ENCODE measurements at places on chromosomes 1 and 21. TPM values are rescaled to one million over a fixed set of nuclear protein-coding genes. Genes with fewer than 3 reads are reported as not detected.

The PALMD gene
- total RNA-seq: 14.1 TPM

DNA sequence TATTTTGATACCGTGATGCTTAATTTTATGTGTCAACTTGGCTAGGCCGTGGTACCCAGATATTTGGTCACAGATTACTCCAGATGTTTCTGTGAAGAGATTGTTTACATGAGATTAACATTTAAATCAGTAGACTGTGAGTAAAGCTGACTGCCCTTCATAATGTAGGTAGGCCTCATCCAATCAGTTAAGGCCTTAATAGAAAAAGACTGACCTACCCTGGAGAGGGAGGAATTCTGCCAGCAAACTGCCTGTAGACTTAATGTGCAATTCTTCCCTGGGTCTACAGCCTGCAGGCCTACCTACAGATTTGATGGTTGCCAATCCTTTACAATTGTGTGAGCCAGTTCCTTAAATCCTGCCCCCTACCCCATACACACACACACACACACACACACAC lies 4.3 kb downstream of the SETSIP start:
- no peak for DNase-seq

The OXCT2 gene
- 3.0 TPM for total RNA-seq

GRCh38 chr1:41751804-41752513 lies 166.8 kb downstream of the HIVEP3 start:
- no peak for DNase-seq

The PDPN gene
- total RNA-seq: 21.4 TPM

The TFF3 gene
- total RNA-seq: 4,817 TPM

- no peak for DNase-seq
These were observed 243.4 kb downstream of the NUF2 start for GRCh38 chr1:163565166-163565565.

The LHX8 gene
- total RNA-seq: 0.79 TPM

DNA sequence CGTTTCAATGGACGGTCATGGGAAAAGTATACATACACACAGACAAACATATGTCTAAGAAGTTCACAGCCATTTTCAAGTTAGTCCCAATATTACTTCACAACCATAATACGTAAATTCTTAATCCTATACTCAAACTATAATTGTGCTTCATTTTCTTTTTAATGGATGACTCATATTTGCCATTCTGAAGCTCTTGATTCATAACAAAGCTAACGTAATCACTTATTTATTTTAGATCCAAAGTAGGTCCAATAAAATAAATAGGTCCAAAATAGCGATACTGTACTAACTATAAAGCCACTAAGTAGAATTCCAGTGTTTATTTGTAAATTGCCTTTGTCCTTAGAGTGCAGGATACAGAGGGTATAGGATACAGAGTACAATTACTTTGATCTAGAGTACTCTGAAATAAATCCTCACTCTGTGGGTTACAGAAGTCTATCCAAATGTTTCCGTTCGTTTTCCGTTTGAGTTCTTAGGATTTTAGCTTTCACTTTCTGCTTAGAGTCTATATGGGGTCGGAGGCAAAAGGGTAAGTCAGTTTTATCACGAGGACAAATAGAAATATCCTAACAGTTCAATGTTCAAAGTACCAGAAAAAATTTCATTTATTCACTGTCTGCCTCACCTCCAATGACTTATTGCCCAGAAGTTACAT lies 8.8 kb upstream of the C1orf115 start:
- no peak for DNase-seq

The C1QB gene
- 176 TPM for total RNA-seq

- DNase-seq: peak; percentile 53
These were observed 5.8 kb downstream of the RAP1GAP start for GRCh38 chr1:21663248-21663950.

Data from thyroid gland (tissue), 4 donors.